Activated T-cell treated with anti-CD3 and anti-CD28 coated beads, Interleukin-2, amount 50 U/mL, for 48 hours (primary cell): ENCODE measurements at places on chromosomes 2 and 18.

- DNase-seq = peak; percentile 27
These were observed 15.6 kb upstream of the CXCR4 start for GRCh38 chr2:136133586-136133985.

DNA sequence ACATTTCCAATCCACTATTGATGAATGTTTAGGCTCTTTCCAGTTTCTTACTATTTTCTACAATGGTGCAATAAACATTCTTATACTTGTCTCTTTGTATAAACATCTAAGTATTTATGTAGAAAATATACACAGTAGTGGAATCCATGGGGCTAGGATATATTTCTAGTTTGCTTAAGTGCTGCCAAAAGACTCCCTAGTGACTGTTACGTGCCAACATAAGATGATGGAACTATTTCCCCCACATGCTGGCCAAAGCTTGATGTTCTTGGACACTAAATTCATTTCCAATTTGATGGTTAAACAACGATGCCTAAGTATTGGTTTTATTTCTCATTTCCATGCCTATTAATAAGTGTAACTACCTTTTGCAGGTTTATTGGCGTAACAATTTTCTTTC, 378.4 kb upstream of the HNRNPA3 start:
- DNase-seq = no peak

- DNase-seq = no peak
These were observed 1475.9 kb upstream of the NXPH2 start for GRCh38 chr2:140256080-140256479.

GRCh38 chr2:176851889-176852483, 360.6 kb upstream of the HNRNPA3 start:
- DNase-seq = no peak

DNA sequence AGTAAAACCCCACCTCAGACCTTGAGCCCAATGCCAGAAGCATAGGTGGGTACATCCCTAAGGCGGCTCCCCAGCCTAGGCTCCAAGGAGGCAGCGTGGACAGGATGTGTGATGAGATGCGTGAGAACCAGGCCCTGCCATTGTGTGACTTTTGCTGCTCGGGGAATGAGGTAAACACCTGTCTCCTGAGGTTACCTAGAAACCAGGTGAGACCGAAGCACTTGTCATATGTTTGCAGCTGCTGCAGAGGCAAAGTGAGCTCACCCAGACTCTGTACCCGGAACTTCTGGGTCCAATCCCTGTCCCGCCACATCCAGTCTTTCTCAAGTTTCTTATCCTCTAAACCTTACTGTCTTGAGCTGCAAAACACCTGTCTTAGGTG, 3.4 kb downstream of the FBLN7 start:
- DNase-seq = peak; percentile 11

- no peak for DNase-seq
These were observed 87.4 kb upstream of the GLS start for GRCh38 chr2:190792956-190793888.

- no peak for DNase-seq
These were observed 21.3 kb downstream of the APCDD1 start for GRCh38 chr18:10475654-10476291.

DNA sequence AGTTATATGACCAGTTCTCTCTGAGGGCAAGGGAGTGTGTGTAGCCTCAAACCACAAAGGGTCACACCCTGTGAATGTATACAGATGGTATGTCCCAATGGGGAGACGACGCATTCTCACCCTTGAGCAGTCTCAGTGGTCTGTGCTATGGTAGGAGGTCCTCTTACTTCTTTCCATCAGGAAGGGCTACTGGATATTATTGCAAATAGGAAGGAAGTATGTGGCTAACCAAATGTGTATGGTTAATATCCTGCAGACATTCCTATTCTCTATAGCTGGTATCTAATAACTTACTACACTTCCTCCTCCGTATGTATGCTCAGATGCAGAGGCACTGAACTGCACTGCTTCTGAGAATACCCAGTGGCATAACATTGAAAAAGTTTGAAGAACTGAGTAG, 306.7 kb upstream of the CCDC68 start:
- no peak for DNase-seq

GRCh38 chr18:23682472-23682871, 6.8 kb upstream of the LAMA3 start:
- DNase-seq = no peak

- no peak for DNase-seq
These were observed 265.5 kb upstream of the PARD3B start for GRCh38 chr2:204279819-204280218.

GRCh38 chr2:18987592-18988073, 370.8 kb downstream of the OSR1 start:
- DNase-seq = no peak

GRCh38 chr2:99653433-99653832, 163.6 kb upstream of the REV1 start:
- DNase-seq = no peak

DNA sequence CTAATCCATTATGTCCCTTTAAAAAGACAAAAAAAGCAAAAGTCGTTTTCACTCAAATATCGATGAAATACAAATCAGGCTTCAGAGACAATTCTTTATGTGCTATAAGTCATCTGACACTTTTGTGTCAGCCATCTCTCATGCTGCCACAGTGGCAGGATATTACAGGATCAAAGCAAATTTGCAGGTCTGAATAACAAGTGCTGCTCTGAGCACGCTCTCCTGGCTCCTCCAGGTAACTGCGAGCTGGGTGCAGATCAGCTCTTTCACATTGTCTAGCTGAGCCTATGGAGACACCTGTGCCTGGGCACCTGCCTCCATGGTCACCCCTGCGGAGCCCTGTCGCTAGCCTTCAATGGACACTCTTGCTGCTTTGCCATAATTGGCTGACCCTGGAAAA, 250.2 kb upstream of the RAB12 start:
- DNase-seq = no peak

DNA sequence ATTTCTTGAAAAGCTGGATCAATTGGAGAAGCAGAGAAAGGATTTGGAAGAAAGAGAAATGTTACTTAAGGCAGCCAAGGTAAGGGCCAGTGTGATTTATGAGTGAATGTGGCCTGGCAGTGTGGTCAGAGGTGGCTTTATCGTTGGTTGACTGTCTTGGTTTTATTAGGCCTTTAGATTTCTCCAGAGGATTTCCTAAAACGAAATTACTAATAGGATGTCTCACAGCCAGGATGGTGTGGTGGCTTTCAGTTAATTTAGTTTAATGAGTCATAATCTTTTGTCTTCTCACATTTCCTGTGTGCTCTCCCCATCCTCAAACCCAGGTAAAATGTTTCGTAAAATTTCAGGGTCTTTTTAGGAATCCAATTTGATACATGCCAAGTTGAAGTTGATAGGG, 100.8 kb downstream of the TAF4B start:
- no peak for DNase-seq

DNA sequence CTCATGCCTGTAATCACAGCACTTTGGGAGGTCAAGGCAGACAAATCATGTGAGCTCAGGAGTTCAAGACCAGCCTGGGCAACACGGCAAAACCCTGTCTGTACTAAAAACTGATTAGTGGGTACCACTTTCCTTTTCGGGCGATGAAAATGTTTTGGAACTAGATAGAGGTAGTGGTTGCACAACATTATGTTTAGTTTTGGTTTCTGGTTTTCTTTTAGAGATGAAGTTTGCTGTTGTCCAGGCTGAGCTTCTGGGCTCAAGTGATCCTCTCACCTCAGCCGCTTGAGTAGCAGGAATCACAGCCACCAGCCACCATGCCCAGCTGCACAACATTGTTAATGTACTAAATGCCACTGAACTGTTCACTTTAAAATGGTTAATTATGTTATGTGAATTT, 27.6 kb downstream of the AAK1 start:
- DNase-seq = no peak

GRCh38 chr2:59961746-59962145, 591.7 kb downstream of the BCL11A start:
- DNase-seq = no peak

DNA sequence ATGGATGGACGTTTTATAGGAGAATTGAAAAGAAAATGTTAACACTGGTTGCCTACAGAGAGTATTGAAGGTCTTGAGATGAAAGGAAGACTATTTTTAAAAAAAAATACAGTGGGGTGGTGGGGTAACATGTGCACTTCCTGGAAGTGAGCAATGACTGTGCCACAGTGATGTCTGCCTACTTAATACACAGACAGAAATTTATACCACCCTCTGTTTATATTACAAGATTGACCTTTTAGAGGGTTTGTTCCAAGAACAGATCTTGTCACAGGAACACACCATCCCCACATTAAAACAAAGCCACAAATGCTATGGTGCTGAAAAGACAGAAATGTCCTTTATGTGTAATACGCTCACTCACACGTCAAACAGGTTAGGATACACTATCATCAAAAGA, 87.6 kb downstream of the THADA start:
- DNase-seq = no peak

GRCh38 chr2:18117592-18117991, 239.1 kb downstream of the KCNS3 start:
- DNase-seq = no peak

DNA sequence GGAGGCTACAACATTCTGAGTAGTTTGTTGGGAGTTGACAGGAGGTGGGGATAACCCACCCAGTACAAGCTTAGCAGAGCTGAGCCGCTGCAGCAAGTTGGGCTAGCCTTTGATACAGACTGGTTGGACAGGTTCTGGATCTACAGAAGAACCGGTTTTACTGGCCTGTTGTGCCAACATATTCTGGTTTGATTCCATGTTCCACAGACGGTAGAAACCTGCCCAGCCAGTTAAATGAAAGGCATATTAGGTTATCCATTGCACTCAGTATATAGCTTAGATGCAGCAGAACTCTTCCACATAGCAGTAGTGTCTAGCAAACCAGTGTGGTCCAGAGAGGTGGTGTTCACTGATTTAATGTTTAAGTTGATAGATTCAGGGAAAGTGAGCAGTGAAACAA, 19.3 kb upstream of the RBBP8 start:
- no peak for DNase-seq

DNA sequence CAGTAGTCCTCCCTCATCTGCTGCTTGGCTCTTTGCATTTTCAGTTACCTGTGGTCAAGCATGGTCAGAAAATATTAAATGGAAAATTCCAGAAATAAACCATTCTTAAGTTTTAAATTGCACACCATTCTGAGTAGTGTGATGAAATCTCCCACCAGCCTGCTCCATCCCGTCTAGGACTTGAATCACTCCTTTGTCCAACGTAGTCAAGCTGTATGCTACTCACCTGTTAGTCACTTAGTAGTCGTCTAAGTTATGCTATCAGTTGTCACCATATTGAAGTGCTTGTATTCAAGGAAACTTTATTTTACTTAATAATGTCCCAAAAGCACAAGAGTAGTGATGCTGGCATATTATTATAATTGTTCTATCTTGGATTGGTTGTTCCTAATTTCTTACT, 172.5 kb downstream of the FIGN start:
- DNase-seq = no peak

- DNase-seq = no peak
These were observed 34.1 kb downstream of the RASGRP3 start for GRCh38 chr2:33510586-33510968.

- peak; percentile 77 for DNase-seq
These were observed 64.0 kb upstream of the CABLES1 start for GRCh38 chr18:23071285-23071684.

- DNase-seq = no peak
These were observed 126.5 kb downstream of the GPR39 start for GRCh38 chr2:132542953-132543569.

DNA sequence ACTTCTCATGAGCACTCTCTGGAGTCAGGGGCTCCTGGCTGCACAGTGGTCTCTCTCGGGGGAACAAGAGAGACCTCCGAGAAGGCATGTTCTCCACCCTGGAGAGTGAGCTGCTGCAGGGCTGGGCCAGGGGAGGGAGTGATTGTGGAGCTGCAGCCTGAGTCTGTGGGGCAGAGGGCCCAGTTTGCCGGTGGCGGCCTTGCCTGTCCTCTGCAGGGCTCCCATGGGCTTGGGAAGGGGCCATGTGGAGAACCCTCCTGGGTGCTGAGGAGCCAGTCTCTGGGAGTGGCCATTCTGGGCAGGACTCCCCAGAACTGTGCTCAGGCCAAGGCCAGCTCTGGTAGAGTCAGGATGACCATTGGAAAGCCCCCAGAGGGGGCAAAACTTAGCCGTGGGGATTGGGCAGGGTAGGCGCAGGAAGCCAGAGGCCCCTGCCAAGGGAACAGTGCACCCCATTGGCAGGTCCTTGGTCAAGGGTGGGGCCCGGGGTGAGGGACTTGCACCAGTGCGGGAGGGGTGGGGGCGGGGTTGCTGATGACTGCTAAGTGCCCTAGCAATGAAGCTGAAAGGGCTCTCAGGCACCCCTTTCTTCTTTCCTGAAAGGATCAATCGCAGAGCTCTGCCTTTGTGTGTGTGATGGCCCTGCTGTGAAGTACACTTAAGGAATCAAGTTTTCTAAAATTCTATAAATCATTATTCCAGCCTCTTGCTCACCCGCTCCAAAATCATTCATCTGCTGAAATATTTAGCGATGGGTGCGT, 69.7 kb upstream of the BOD1L2 start:
- no peak for DNase-seq

DNA sequence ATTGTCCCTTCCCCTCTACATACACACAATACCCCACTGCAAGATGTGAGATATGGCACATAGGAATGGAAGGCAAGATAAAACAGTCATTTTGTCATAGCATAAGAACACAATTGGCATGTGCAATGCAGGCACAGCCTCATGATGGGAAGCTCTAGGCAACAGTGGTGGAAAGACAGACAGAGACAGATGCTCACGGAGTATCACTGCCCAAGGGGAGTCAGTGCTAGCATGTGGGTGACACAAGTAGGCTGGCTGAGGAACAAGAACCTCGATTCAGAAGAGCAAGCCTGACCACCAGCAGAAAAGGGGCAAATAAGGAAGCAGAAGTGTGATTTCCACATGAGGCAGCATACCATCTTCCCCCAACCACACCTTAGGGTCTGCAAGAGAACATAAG, 323.6 kb downstream of the PAX3 start:
- no peak for DNase-seq

- DNase-seq = peak; percentile 70
These were observed 4.7 kb upstream of the HPCAL1 start for GRCh38 chr2:10297959-10298531.

GRCh38 chr2:27356056-27356381, 545 bp downstream of the GTF3C2 start:
- DNase-seq = no peak

GRCh38 chr18:29653671-29654215, 1388.8 kb downstream of the DSC3 start:
- DNase-seq = no peak

- no peak for DNase-seq
These were observed 160.6 kb downstream of the METTL4 start for GRCh38 chr18:2410688-2411087.

- DNase-seq = no peak
These were observed 24.1 kb downstream of the COL6A3 start for GRCh38 chr2:237389831-237390230.

DNA sequence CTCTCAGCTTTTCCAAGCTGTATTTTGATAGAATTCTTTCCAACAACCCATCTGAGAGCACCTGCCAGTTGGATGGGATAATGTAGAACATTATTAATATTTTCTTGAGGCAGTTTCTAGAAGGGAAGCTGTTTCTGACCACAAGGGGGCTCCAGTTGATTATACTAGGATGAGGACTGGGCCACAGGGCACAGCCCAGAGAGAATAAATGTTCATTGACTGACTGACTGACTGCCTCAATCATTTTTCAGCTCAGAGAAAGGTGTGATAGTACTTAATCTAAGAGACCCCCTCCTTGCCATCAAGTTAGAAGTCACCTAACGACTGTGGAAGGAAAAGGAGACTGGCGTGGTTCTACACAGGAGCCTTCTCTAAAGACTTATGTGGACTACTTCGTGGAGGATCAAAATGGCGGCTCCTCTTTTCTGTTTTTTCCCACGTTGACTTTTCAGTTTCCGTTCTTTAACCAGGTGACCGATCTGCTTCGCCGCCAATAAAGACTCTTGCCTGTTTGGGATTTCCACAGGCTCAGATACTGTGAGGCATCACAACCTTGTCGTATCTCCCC, 31.9 kb upstream of the CREG2 start:
- peak; percentile 53 for DNase-seq
